ENCODE measurements at places on chromosomes 2 and 18.

DNA sequence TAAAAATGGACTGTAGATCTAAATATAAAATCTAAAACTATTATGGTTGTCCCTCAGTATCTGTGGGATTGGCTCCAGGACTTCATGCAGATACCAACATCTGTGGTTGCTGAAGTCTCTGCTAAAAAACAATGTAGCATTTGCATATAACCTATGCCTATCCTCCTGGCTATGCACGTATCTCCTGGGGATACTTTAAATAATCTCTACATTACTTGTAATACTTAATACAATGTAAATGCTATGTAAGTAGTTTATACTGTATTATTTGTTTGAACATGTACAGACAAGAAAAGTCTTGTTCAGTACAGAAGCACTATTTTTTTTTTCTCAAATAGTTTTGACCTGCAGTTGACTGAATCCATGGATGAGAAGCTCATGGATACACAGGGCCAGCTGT lies 134.9 kb downstream of the ZAP70 start:
- DNase-seq: no peak

GRCh38 chr2:128315122-128315828 lies 3.4 kb downstream of the HS6ST1 start:
- DNase-seq: no peak

GRCh38 chr18:7632152-7633098 lies 65.3 kb downstream of the PTPRM start:
- DNase-seq: peak; percentile 12

DNA sequence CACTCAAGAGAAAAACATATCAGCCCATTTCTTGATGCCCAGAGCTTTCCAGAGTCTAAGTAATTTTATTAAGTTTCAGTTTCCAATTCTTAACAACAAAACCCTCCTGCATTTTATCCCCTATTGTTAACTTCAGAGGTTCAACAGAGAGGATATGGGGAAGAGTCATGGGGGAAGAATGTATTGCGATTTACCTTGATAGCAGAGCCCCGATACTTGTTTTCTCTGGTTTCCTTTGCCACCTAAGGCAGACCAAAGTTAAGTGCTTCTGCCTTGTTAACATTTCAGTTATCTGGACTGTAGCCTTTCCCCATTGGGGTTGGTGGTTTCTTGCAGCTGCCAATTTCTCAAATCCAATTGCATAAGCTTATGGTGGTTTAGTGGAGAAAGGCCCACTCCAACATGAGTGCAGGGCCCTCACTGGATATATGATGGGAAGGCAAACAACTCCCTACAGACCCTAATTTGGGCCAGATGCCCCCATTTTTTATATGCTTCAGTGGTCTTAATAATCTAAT lies 82.0 kb upstream of the ITGB6 start:
- no peak for DNase-seq

DNA sequence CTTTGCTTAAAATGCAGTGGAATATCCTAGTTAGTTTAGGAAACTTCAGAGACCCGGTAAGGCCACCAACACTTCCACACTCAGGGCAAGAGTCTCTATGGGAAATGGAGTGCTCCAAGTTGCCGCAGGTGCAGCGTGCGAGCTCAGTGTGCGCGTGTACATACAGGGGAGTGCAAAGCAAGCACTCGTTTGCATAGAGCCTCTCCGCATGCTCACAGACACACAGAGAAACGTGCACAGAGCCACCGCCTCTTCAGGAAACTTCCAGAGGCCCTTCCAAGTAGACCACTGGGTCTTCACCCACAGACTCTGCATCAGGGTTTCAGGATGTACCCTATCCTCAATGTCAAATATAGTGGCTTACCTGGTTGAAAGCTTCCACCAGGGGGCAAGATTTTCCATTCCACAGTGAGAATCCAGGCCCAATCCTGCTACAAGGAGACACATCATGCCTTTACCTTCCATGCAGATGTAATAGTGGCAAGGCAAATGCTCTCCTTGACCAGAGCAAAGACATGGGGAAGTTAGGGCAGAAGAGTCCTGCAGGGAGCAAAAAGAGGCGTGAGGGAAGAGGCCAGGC lies 513.0 kb upstream of the MYT1L start:
- peak; percentile 59 for DNase-seq

DNA sequence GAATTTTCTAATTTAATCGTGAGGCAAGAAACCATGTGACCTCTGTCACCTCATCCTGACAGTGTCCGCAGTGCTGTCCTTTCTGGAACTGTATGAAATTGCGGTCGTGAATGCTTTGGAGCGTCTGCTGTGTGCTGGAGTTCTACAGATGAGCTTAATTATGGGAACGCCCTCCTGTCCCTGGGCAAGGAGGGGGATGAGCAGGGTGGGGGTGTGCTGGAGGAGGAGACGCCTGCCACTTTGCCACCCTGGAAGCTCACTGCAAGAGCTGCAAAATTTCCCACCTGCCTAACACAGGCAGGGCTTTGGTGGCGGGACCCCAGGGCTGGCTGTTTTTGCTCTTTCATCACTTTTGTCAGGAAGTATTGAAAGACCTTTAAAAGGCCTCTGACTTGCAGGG lies 6.5 kb downstream of the LPIN1 start:
- no peak for DNase-seq

DNA sequence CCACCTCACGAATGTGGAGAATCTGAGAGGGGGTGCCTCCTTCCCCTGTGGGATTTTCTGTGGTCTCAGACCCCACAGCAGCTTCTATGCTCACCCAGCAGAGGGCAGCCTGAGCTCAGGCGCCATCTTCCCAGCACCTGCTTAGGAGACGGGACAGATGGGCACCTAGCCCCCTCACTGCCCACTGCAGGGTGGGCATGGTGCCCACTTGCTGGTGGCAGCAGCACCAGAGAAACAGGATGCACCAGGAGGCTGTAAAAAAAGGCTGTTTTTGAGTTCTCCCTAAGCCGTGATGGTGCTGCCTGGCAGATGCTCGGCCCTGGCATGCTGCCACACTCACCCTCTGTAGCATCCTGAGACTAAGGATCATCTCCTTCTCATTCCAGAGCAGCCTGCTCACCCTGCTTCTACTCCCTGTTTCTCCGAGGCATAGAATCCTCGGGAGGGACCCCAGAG lies 19.1 kb upstream of the SLC20A1 start:
- DNase-seq: peak; percentile 57

DNA sequence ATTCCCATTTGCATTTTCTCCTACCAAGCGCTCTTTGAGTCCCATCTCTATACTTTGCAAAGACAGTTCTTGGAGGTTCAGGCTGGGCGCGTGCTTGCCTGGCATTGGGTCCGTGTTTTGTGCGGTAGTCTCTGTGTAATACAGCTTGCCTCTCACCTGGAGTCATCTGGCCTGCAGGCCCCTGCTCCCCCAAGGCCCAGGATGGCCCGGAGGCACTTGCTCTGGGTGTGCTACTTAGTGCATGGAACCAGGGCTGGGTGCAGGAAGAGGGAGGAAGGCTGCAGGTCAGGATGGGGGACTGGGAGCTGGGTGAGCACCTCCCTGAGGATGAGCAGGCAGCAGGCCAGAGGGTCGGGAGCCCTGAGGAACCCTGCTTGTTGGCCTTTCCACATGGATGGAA lies 220.9 kb downstream of the LDLRAD4 start:
- no peak for DNase-seq

GRCh38 chr2:205834796-205835195 lies 152.5 kb downstream of the NRP2 start:
- no peak for DNase-seq

DNA sequence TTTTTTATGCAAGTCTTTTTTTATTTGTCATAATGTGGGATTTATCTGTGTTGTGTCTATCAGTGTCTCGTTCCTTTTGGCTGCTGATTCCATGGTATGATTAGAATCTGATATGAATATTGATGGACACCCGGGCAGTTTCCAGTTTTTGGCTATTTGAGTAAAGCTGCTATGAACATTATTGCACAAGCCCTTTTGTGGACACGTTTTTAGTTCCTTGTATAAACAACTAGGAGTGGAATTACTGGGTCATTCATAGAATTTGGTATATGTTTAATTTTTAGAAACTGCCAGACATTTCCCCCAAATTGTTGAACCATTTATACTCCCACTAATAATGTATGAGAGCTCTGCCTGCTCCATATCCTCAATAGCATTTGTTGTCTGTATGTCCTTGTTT lies 26.6 kb downstream of the HK2 start:
- DNase-seq: no peak

GRCh38 chr2:215983581-215984351 lies 29.6 kb downstream of the MREG start:
- DNase-seq: no peak

DNA sequence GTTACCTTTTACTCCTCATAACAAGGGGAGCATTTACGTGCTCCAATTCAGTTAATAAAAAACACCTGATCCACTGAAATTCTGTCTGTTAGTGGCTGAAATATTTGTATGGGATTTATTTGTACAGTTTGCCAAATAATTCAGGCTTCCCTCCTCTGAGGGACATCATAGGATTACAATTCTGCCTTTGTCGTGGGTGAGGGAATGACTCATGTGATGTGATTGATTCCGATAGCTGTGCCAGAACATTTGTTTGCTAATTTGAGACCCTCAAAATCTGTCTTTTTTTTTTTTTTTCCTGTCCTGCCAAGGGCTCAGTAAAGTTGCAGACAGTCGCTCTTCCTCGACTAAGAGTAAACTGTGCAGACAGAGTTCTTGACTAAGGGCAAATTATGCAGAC lies 612.6 kb upstream of the CDH2 start:
- DNase-seq: no peak

DNA sequence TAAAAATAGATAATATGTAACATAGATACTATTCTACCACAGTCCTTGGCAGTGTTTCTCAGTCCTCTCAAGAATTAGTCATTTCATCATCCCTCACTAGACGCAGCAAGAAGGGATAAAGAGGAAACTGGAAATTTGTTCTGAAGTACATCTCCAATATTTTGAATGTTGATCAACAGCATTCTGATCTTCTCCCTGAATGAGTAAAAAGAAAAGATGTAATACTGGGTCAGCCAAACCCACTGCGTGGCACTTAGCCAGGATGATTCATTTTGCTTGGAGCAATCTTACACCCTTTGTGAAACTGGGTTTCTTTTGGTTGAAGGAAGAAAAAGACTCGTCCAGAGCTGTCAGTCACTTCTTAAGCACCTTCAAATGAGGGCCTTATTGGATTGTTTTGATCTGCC lies 54.1 kb downstream of the TAF1B start:
- no peak for DNase-seq

- DNase-seq: no peak
These were observed 100.7 kb downstream of the MAIP1 start for GRCh38 chr2:200056105-200056504.

DNA sequence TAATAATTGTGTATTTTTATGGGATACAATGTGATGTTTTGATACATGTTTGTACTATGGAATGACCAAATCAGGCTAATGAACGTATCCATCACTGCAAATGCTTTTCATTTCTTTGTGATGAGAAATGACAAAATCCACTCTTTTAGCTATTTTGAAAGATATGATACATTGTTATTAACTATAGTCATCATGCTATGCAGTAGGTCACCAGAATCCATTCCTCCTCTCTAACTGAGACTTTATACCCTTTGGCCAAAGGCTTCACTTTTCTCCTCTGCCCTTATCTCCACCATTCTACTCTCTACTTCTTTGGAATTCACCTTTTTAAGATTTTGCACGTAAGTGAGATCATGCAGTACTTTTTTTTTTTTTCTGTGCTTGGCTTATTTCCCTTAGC lies 44.5 kb upstream of the TMEM17 start:
- no peak for DNase-seq

DNA sequence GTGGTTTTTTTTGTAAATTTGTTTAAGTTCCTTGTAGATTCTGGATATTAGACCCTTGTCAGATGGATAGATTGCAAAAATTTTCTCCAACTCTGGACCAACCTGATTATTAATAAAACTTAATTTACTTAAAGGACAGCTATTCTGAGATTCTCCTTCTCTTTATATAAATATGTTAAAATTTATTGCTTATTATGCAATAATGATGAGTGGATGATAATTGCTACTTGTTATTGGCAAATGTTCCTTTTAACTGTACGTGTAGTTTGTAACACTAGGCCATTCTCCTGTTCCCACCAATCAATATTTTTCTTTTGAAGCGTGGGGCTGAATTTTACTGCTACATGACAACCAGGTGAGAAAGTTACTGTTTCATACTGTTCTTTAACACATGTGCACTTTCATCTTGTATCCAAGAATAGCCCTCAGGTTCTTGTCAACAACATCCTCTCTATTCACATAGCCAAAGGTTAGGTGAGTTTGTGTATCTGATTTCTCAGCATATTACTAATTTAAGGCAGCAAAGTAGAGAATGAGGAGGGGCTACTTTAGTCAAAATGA lies 16.6 kb upstream of the STK17B start:
- no peak for DNase-seq
